Activated T-helper 2 cell treated with anti-CD3 and anti-CD28 coated beads, Interferon-gamma antibody, Interleukin-2, Interleukin-4, amounts not matched to agents 10 μg/mL and 5 μg/mL and 100 μg/mL, durations not matched to agents 14 hours and 24 hours and 36 hours (primary cell): ENCODE measurements at places on chromosomes 4 and X.

DNA sequence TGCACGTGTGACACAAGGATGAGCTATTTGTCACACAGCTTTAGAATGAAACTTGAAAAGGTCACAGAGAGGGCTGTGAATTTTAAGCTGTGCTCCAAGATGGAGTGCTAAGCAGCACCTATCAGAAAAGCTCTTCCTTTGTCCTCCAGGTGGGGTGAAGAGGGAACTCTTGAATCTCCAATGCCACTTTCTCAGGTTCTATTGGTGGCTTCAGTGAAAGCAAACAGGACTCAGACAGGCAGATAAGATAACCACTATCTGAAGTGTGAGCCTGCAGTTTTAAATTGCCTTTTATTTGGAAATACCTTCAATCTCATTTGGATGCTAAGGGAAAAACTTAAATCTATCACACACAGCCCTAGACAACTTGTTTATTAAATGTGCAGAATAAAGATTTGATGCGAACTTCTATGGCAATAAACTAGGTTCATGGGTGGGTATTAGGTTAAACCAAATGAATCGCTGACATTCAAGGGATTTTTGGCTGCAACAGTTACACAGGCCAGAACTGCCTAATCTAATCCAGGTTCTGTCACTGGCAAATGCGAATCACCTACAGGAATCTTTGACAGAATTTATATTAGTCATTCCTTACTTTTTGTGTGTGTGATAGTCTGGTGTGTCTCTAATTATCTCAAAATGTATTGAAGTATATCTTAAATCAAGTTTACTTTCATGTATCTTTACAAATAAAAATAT is 13.6 kb upstream of the PDGFRA start:
- no peak for DNase-seq

- DNase-seq, result peak; percentile 11
Measured at GRCh38 chrX:15497865-15498264, 2.7 kb upstream of the BMX start.

- no peak for DNase-seq
Measured at GRCh38 chr4:7805533-7806337, 133.9 kb downstream of the AFAP1 start.

- DNase-seq, result no peak
Measured at GRCh38 chrX:103362474-103362873, 6.2 kb downstream of the TCEAL9 start.

DNA sequence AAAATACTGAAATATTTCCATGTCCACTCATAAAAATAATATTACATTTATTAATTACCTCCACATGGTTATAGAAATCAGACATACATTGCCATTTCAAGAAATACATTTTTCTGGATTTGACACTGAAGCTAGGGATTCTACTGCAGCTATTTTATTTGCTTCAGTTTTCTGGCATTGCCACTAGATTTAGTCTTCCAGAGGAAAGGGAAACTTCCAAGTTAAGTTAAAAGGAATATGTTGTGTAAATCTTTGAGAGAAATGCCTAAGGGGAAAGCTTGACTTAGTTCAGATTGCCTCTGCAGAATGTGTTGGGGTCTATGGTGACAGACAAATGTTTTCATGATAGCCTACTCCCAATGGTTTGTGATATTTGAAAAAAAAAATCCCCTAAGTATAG is 1631.3 kb downstream of the PCDH18 start:
- no peak for DNase-seq
